ENCODE measurements at places on chromosomes 7 and 10. TPM values are rescaled to one million over a fixed set of nuclear protein-coding genes. Genes with fewer than 3 reads are reported as not detected.

- peak; percentile 60 for DNase-seq
Measured at GRCh38 chr7:7639847-7640220, 718 bp upstream of the UMAD1 start.

- no peak for DNase-seq
Measured at GRCh38 chr10:100442548-100442947, 20.3 kb upstream of the WNT8B start.

Gene MRC1
- total RNA-seq, result not detected

Gene SUN3
- not detected for total RNA-seq
